ENCODE measurements at places on chromosomes 16 and 17.

DNA sequence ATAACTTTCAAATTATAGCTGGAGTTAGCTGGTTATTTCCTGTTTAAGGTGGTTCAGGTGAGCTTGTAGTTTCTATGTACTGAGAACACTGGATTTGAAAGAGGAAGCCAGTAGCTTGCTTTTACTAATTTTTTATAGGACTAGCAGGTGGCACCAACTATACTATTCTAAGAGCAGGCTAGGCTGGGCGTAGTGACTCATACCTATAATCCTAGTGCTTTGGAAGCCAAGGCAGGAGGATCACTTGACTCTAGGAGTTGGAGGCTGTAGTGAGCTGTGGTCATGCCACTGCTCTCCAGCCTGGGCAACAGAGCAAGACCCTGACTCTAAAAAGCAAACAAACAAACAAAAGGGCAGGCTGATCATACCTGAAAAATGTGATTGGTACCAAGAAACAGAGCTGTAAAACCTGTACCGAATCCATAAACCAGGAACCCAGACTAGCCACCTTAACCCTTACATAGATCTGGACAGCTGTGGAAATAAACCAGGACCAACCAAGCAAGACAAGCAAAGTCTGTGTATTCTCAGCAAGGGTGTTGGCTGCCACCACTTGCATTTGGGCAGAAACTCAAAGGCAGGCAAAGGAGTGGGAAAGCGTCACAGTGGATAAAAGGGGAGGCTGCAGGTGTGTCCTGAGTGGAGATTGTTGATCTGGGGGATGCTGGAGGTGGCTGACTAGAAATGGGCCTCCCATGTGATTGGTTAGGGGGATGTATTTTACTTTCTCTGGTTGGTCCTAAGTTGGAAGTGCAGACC is 36.3 kb downstream of the SLC47A1 start:
- DNase-seq: no peak

DNA sequence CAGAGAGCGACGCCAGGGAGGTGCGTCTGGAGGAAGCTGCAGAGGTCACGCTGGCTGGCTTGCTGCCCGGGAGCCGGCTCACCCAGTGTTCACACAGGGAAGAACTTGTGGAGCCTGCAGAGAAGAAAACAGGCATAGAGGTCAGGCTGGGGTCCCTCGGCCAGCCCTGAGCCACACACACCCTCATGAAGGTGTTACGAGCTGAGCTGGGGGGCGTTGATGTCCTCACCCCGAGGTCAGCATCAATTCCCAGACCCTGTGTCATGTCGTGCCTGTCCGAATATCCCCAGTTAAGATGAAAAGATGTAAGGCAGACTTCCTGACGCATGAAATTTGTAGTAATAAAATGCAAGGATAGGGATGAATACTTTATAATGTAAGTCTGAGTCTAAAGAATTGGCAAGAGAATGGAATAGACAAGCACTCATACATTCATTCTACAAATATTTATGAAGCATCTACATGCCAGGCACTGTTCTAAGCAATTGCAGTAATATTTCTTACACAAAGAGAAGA is 77.1 kb downstream of the USP31 start:
- DNase-seq: no peak

DNA sequence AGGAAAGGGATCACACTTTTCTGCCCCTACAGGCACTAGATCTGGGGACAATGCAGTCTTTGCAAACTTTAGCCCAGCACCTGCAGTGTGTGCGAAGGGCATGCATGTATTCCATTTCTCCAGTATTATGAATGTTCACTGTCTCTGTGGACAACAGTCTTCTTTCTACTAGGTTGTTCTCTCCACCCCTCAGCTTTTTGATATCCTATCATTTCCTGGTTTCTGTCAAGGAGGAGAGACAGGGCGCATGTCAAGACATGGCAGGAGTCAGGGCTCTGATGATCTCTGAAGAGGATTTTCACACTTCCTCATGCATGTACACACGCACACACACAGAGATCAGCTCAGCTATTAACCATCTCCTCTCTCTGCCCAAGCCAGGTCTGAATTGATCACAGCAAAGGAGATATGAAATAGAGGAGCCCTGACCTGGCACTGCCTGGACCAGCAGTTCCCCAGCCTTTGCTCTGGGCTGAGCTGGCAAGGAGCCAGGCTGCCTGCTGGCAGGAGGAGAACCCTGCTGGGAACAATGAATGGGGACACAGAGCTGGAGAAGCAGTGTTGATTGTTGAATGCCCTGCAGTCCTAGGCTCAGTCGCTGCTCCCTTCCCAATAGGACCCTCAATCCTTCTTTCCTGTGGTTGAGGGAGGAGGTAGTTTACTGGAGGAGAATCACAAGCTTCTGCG is 2.6 kb downstream of the GPR179 start:
- DNase-seq: no peak

- no peak for DNase-seq
Observed at GRCh38 chr16:84532855-84533486, 28.5 kb upstream of the MEAK7 start.

- no peak for DNase-seq
Observed at GRCh38 chr17:74971069-74971841, 1.3 kb downstream of the HID1 start.

DNA sequence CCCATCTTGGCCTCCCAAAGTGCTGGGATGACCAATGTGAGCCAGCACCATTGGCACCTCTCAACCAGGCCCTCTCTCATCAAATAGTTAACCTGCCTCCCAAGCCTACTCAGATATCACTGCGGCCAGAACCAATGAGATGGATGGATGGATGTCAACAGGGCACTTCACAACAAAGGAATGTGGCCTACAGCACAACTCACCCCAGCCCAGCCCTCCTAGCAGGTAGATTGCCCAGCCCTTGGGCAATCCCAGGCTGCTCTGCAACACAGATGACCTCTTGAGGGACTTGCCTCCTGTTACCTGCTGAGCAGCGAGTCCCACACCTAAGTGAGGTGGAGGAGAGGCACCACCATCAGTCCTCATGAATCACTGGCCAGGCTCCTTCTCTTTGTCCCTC is 22.6 kb upstream of the KIFC3 start:
- DNase-seq: no peak

DNA sequence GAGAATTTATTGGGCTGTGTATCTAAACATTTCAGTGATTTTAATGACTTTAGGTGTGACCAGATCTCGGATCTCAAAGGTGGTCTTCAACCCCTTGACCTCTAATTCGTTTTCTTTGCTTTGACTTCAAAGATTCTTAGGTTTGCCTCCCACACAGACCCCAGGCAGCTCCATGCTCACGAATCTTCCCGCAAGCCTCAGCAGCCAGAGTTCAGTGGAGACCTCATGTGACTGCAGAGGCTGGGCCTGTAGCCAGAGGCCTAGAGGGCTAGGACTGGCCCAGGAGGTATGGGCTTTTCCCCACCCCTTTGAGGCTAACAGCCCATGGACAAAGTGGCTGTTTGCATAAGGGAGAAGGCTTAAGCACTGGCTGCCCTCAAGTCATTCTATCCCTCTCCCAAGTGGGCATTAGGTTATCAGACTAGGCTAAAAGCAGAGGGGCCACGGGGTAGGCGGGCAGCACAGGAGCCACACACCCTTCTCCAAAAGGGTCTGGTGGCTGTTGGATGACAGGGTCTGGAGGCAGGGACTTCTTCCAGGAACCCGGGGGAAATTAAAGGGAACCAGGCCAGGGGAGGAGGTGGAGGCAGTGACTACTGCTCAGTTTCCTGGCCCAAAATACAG is 3.0 kb downstream of the HIRIP3 start:
- DNase-seq: no peak

DNA sequence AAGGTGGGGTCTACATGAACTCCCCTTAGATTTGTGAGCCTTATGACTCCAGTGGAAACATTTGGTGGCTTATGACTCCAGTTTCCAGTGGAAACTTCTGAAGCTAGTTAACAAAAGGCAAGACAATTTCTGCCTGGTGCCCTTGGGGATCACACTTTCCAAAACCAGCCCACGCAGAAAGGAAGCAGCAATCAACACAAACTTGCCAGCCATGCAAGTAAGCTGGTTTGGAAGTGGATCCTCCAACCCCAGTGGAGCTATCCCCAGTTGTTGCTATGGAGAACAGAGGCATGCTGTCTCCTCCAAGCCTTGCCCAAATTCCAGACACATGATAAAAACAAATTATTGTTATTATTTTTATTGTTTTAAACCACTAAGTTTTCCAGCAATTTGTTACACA is 130.9 kb downstream of the CDH11 start:
- no peak for DNase-seq

- no peak for DNase-seq
Observed at GRCh38 chr16:85655216-85656129, 33.3 kb downstream of the GINS2 start.

DNA sequence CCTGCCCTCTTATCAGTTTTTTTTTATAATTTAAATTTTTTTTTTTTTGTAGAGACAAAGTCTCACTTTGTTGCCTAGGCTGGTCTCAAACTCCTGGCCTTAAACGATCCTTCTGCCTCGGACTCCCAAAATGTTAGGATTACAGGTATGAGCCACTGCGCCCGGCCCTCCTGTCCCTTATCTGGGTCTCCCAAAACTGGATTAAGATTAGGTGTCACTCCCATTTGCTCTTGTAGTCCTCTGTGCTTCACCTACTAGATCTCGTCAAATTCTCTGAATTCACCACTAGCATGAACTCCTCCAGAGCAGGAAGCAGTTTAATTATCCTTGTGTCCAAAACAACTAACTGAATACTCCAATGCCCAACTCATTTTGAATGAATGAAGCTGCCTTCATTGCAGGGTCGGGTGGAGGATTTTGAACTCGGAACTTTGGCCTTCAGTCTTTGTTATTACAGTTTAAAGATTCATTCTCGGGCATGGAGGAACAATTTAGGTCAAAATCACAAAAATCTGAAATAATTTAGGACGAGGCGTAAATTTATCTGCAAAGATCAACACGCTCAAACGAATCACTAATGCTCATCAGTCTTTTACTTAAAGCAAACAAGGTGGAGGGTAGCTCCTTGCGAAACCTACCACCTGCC is 802 bp upstream of the ATXN2L start:
- DNase-seq: no peak

GRCh38 chr17:38879878-38880665 is 10.2 kb downstream of the LASP1 start:
- DNase-seq: peak; percentile 91

GRCh38 chr17:58265902-58266875 is 14.5 kb downstream of the MPO start:
- DNase-seq: no peak

GRCh38 chr17:924711-925475 is 54.7 kb downstream of the NXN start:
- no peak for DNase-seq

DNA sequence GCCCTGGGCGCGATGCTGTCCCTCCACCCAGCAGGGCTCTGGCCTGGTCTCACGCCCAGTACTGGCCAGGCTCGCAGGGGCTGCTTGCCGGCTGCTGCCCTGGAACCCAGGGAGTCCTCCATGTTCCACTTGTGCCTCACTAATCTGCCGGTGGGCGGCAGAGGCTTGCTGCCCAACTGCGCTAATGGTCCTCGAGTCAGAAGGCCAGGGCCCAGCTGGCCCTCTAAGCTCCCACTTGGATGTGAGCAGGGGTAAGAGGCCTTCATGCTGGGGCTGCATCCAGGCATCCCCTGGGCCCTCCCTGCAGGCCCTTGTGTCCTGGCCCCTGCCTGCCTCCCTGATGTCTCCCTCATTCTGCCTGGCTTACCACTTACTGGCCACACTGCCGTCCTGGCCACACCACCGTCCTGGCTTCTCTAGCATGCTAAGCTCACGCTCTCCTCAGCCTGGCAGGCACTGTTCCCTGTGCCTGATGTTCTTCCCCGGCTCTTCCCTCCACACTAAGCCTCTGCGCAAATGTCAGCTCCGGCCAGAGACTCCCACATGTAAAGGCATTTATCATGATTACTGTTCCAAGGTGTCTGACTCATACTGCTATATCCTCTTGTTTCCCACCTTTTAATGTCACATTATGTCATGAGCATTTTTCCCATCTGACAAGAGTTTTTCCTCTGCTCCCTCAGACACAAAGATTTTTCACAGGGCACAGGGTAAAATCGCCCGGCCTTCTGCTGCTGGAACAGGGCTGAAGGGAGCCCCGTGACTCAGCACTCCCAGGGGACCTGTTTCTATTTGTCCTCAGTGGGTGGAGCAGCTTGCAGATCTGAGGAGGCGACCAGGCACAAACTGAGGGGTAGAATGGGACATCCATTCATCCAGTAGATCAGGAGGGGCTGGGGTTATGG is 15.9 kb downstream of the B9D1 start:
- no peak for DNase-seq

DNA sequence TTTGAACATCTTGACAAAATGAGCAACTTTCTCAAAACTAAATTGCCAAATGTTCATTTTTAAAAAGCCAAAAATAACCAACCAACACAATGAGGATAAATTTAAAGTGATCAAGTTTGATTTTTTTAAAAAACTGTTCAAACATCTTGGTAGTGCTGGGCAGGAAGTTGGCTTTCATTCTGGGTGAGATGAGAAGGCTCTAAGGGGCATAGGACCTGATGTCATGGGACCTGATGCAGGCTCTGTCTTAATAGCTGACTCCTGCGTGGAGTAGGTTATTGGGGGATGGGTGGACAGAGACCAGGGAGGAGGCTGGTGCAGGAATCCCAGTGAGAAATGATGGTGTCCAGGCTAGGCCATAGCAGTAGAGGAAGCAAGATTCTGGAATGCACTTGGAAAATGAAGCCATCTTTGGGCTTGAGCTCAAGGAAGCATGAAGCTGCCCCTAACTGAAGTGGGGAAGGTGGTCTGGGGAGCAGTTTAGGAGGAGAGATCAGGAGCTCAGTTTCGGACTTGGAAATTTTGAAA is 20.4 kb downstream of the NLRC5 start:
- no peak for DNase-seq

GRCh38 chr16:31127182-31127581 is 8.3 kb downstream of the PRSS8 start:
- no peak for DNase-seq

DNA sequence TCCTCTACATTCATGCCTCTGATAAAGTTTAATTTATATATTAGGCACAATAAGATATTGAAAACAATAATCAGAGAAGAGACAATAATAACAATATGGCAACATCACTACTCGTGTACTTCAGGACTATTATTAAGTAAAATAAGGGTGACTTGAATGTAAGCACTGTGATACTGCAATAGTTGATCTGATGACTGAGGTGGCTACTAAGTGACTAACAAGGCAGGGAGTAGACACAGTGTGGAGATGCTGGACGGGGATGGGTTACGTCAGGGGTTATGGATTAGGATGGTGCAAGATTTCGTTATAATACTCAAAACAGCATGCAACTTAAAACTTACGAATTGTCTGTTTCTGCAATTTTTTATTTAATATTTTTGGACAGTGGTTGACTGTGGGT is 32.5 kb downstream of the CYLD start:
- DNase-seq: no peak

DNA sequence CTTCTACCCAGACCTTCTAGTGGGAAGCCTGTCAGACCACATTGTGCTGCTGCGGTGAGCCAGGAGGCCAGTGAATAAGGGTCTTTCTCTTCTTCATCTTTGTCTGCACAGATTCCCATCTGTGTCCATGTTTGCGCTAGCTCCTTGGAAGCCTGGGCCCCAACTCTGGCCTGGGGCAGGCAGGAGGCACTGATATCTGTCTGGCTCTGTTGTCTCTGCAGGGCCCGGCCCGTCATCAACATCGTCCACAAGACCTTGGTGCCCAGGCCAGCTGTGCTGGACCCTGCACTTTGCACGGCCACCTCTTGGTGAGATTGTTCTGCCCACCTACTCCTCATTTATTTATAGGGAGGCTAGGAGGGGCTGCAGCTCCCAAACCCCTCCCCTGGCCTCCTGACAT is 18.3 kb downstream of the ITGA3 start:
- DNase-seq: no peak

Data from H1 (cell line).